ENCODE measurements at places on chromosomes 5 and 9. TPM values are rescaled to one million over a fixed set of nuclear protein-coding genes. Genes with fewer than 3 reads are reported as not detected.

The HAVCR2 gene
- total RNA-seq = 4.4 TPM

The PCDHA2 gene
- not detected for total RNA-seq

The RNF183 gene
- total RNA-seq = not detected

The SLC22A4 gene
- total RNA-seq = 1.8 TPM

The CNTNAP3B gene
- 23.4 TPM for total RNA-seq

The RMRP gene
- total RNA-seq = 2,296 TPM

DNA sequence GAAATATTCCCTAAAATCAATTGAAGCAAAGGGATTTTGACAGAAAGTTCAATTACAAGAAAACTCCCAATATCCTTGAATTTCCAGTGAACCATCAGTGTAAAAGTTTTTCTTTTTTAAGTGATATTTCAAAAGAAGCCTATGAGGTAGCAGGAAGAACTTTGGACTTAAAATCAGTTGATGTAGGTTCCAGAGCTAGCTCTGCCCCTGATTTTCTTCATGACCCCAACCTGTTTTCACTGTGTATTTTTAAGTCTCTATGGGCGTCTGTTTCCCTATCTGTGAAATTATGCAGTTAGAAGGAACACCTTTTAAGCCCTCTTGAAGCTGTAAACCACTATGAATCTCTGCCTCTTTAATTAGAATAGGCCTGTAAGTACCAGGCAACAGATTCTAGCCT is 66.2 kb upstream of the SLC1A1 start:
- DNase-seq = no peak

DNA sequence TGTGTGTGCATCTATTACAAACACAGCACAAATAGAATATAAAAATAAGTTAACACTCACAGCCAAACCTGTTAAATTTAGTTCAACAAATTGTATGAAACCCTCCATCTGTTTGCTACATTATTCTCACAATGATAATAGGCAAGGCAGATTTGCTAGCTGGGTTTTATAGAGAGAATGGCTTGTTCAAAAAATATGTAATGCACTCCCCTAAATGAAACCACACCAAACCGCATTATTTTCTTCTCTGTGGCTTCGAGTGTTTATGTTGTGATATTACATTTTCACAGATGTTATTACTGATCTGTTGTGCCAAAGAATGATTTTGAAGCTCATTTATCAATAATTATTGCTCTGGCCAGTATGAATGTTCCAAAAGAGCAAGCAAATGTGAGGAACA is 92.9 kb downstream of the SPATA31D1 start:
- DNase-seq = no peak

GRCh38 chr9:113654605-113655428 is 191.3 kb downstream of the RGS3 start:
- DNase-seq = no peak

GRCh38 chr9:35840881-35841644 is 12.0 kb downstream of the TMEM8B start:
- peak; percentile 75 for DNase-seq

- no peak for DNase-seq
Measured at GRCh38 chr9:124814164-124814535, 37.2 kb downstream of the OLFML2A start.

GRCh38 chr9:3415906-3416305 is 109.9 kb downstream of the RFX3 start:
- DNase-seq = no peak

- DNase-seq = no peak
Measured at GRCh38 chr5:34957857-34958690, 28.7 kb downstream of the DNAJC21 start.
